Esophagus muscularis mucosa (tissue), 4 donors: ENCODE measurements at places on chromosomes 13 and 19. TPM values are rescaled to one million over a fixed set of nuclear protein-coding genes. Genes with fewer than 3 reads are reported as not detected.

- H3K4me3 ChIP-seq: no peak overlapping the region
- no peak overlapping the region for H3K27ac ChIP-seq
- DNase-seq: no peak
- no peaks in the 10 kb centered on the region for H3K27me3 ChIP-seq
Measured at GRCh38 chr13:29319451-29319850, 276.0 kb downstream of the SLC7A1 start.

GRCh38 chr13:91017031-91017668 is 330.3 kb upstream of the MIR17HG start:
- no peaks in the 10 kb centered on the region for H3K4me1 ChIP-seq
- no peaks in the 10 kb centered on the region for H3K36me3 ChIP-seq
- no peak for DNase-seq

GRCh38 chr13:100584896-100585295 is 3.7 kb downstream of the GGACT start:
- H3K27ac ChIP-seq: no peak overlapping the region
- DNase-seq: no peak
- H3K4me3 ChIP-seq: no peak overlapping the region
- H3K36me3 ChIP-seq: peaks cover 16% of the 10 kb centered on the region
- peaks cover 13% of the 10 kb centered on the region for H3K4me1 ChIP-seq
- H3K27me3 ChIP-seq: no peaks in the 10 kb centered on the region

DNA sequence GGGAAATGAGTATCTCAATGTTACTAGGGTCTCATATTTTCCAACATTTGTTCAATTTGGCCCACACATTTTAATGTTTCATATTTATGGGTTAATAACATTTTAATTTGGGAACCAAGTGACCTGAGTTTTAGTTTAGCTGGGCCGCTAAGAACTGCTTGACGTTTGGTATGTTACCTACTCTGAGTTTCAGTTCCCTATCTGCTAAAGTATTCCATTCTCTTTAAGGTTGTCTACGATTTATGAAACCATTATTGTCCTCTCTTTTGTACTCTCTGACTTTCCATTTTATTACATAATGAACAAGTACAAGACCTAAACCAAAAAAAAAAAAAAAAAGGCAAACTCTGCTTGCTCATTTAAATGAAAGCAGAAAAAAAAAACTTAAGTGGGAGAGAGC is 89.9 kb downstream of the FGF14 start:
- H3K27ac ChIP-seq: no peak overlapping the region
- no peak for DNase-seq
- no peaks in the 10 kb centered on the region for H3K27me3 ChIP-seq

Gene ZNF491
- total RNA-seq: 4.2 TPM
